ENCODE measurements at places on chromosomes 6 and 20. TPM values are rescaled to one million over a fixed set of nuclear protein-coding genes. Genes with fewer than 3 reads are reported as not detected.

Gene GGTLC1
- total RNA-seq = not detected

DNA sequence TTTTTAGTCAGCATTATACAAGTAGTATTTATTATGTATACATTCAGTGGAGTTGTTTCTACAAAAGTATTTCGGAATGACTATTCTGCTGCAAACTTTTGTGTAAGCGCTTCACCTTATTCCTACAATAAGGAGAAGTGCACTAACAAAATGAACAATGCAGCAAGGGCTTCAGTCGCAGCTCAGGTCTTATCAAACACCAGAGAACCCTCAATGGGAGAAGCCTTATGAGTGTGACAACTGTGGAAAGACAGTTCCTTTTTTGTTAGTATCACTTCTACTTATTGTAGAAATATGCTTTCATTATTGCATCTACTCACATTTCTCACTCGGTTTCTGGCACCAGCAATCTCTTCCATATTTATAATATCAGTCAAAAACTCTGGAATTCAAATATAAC lies 18.8 kb downstream of the ZKSCAN3 start:
- H3K27me3 ChIP-seq = no peaks in the 10 kb centered on the region
- H3K4me1 ChIP-seq = no peaks in the 10 kb centered on the region
- H3K4me3 ChIP-seq = no peak overlapping the region
- H3K36me3 ChIP-seq = peaks cover 52% of the 10 kb centered on the region
- no peak for DNase-seq

Gene JAG1
- total RNA-seq = 19.6 TPM

Gene TBCC
- 49.4 TPM for total RNA-seq

Gene METTL24
- total RNA-seq = not detected
